ENCODE measurements at places on chromosomes 16 and 17.

DNA sequence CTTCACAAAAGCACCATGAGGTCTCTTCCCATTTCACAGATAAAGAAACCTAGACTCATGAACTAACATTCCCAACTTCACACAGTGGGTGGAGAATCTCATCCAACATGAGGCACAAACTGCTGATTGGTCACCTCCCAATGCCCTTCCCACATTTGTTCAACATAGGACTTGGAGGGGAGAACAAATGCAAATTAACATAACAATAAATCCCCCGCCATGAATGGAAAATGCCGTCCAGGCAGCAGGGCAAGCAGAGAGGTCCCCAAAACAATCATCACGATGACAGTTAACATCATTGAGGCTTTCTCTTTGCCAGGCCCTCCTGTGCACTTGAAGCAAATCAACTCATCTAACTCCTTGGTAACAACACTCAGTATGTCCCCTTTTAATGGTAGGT, 185.3 kb downstream of the TMEM132E start:
- no peak for DNase-seq

GRCh38 chr16:50096791-50097190, 31.0 kb downstream of the HEATR3 start:
- DNase-seq: no peak

GRCh38 chr16:31134091-31134571, 1.4 kb downstream of the PRSS8 start:
- no peak for DNase-seq

- DNase-seq: no peak
These were observed 2.0 kb downstream of the TMUB2 start for GRCh38 chr17:44188576-44189403.

- no peak for DNase-seq
These were observed 19.5 kb downstream of the ATP2A1 start for GRCh38 chr16:28897826-28898225.

GRCh38 chr16:4443986-4444385, 18.3 kb downstream of the DNAJA3 start:
- no peak for DNase-seq

GRCh38 chr17:9195961-9196670, 174.8 kb downstream of the NTN1 start:
- DNase-seq: no peak

DNA sequence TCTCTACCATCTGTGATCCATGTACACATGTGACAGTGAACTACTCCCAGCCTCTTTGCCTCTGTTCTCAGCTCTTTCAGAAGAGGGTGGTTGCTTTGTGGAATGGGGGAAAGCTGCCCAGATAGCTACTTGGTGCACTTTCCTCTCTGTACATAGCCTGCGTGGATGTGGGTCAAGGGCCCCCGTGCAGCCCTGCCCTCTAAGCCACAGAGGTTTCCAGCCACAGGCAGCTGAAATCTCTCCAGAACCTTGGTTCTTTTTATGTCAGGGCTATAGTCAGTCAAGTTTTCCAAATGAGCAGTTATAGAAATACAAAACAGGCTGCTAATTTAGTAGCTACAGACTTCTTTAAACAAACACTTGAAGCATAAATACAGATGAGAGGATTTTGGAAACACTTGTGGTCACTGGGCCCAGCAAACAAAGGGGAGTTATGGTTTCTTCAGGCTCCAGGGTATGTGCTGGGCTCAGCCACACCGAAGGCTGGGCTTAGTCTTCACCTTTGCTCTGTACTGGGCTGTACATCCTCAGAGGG, 199.7 kb upstream of the ASIC2 start:
- no peak for DNase-seq

DNA sequence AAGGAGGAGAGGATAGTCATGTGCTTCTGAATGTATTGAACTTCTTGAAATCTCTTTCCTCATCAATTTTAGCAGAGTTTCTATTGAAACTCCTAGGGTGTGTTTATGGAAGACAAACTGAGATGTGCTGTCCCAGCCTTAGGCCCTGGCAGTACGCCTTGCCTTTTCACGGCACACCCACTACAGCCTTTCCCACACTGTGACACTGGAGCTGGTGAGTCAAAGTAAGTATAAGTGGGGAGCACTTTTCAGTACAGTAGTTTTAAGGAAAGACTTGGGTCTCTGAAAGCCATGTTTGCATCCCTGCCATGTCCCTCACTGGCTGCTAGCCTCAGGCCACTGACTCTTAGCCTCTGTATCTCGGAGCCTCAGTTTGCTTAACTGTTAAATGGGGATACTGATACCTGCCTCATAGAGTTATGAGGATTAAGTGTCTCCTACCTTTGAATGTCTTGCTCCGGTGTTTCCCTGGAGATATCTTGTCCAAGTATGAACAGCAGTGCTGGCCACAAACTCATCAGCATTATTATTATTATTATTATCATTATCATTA, 144.7 kb upstream of the CRHR1 start:
- DNase-seq: no peak

- DNase-seq: no peak
These were observed 13.4 kb downstream of the BCO1 start for GRCh38 chr16:81251871-81252270.

GRCh38 chr17:12821376-12821940, 32.2 kb downstream of the ARHGAP44 start:
- DNase-seq: no peak

GRCh38 chr17:33464669-33465280, 171.7 kb upstream of the ASIC2 start:
- no peak for DNase-seq

- peak; percentile 35 for DNase-seq
These were observed 4.6 kb upstream of the TAF15 start for GRCh38 chr17:35804658-35805192.

DNA sequence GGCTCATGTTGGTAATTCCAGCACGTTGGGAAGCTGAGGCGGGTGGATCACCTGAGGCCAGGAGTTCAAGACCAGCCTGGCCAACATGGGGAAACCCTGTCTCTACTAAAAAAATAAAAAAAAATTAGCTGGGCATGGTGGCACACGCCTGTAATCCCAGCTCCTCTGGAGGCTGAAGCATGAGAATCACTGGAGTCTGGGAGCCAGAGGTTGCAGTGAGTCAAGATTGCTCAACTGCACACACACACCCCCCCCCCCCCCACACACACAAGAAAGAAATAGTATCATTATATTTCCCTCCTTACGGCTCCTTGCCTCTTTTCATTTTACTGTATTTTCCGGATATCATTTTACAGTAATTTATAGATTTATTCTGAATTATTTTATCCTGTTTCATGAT, 963.1 kb upstream of the GOT2 start:
- no peak for DNase-seq

DNA sequence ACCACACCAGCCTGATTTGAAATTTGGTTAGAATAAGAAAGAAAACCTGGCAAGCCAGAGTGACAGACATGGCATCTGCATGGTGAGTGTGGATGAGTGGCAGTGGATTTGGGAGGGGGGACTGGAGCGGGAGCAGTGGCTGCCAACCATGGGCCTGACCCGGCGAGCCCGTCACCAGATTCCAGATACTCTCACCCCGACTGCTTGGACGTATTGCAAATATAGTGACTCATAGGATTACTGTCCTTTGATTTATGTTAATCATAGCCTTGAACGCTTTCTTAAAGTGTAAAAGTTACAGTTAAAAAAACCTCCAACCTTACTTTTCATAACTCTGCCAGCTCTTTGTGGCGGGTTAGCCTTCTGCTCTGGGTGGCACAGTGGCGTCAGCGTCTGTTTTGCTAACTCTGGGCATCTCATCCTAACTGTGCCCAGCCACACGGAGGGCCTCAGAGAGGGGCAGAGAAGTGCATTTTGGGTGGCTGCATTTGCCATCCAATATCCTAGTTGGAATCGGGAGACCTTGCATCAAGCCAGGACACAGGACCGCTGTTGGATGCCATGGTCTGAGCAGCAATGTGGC, 26.8 kb upstream of the FOXK2 start:
- no peak for DNase-seq

- no peak for DNase-seq
These were observed 15.1 kb downstream of the CEP20 start for GRCh38 chr16:15873301-15873700.

DNA sequence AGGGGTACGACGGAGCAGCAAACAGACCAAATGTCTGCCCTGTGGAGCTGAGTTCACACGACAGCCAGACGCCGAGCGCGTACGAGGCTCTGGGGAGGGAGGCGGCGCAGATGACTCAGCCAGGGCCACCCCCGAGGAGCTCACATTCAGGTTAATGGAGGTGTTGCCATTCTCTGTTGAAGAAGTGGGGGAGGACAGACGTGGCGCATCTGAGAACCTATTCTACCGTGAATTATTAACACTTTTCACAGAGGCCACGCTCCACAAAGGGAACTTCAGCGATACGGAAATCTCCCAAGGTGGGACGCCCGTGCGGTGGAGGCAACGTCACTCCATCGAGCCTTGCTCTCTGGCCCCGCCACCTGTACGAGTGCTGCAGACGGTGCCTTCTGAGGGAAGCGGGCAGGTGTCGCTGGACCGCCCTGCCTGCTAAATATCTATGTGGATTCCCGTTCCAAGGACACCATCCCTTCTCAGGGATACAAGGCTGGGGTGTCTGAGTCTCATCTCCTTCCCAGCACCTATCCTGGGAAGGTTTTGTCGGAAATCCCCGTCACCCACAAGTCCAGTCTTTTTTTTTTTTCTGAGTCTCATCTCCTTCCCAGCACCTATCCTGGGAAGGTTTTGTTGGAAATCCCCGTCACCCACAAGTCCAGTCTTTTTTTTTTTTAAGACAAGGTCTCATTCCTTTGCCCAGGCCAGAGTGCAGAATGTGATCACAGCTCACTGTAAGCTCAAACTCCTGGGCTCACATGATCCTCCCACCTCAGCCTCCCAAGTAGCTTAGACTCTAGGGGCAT, 19.0 kb downstream of the ABR start:
- DNase-seq: no peak

DNA sequence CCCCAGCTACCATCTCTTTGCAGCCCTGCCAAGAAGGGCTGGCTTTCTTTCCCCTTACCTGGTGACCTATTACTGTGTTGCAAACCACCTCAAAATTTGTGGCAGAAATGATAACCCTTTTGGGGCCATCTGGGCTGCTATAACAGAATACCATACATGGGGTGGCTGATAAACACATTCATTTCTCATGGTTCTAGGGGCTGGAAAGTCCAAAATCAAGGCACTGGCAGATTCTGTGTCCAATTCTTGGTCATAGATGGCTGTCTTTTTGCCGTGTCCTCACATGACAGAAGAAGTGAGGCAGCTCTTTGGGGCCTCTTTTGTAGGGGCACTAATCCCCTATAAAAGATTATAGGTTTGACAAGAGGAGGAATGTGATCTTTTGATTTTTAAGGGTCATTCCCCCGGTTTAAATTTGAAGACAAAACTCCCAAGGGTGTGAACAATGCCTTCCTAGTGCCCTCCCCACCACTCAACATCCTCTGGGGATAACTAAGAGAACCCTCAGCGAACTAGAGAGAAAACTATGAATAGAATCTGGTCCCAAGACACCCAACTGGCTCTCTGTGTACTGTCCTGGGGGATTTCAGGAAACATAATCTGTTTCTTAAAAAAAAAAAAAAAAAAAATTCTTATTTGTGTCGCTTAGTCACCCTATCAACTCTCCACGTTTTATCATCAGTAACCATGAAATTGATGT, 1.7 kb upstream of the METTL22 start:
- no peak for DNase-seq

DNA sequence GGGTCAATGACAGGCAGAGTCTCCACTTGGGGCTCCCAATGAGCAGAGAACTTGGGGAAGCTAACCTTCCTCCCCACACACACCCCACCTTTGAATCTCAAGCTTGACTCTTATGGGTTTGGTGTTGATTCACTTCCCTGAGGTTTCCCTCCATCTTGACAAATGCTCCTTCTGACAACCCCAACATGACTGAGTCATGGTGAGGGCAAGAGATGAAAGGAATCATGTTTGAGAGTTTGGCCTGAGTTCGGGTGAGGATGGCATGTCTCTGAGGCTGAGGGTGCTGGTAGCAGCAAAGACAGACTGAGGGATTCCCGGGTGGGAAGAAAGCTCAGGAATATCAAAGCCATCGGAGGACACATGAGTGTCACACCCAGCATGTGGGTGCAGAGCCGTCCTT, 18.7 kb downstream of the KRT9 start:
- no peak for DNase-seq

GRCh38 chr17:39402890-39403605, 1.6 kb upstream of the FBXL20 start:
- DNase-seq: no peak

DNA sequence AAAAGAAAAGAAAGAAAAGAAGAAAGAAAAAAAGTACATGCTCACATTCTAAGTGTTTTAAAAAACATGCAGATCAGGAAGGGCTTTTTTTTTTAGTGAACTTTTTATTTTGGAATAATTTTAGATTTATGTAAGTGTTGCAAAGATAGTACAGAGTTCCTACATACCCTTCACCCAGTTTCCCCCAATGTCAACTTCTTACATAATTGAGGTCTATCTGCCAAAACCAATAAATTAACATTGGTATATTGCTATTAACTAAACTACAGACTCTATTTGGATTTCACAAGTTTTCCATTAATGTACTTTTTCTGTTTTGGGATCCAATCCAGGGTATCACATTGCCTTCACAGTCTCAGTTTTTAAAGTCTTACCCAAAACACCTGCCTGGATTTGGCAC, 81.7 kb downstream of the SKAP1 start:
- no peak for DNase-seq

GRCh38 chr17:13027246-13027645, 9.4 kb upstream of the ELAC2 start:
- DNase-seq: no peak

- no peak for DNase-seq
These were observed 19.4 kb upstream of the ZNF469 start for GRCh38 chr16:88363239-88363891.

GRCh38 chr17:32286518-32286900, 20.9 kb downstream of the RHBDL3 start:
- DNase-seq: no peak

DNA sequence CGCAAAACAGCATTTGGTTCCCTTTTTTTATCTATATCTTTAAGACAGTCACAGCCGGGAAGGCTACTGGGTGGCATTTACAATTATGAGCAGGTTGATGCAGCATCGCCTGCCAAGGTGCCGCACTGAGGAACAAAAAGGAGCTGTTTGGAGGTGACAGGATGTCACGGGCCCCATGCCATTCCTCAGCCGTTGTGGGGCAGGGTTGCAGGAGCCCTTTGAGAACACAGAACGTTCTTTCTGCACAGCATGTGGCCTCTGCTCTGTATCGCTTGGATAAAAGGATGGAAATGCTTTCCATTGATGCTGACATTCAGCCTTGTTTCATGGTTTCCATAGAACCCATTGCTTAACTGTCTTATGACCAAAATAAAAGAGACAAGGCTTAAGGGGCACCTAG, 141.9 kb upstream of the CDH5 start:
- DNase-seq: no peak

Measured in activated naive CD8-positive, alpha-beta T cell treated with anti-CD3 and anti-CD28 coated beads, Interleukin-2, amount 50 U/mL, for 24 hours (primary cell).